ENCODE measurements at places on chromosomes 6 and 20.

DNA sequence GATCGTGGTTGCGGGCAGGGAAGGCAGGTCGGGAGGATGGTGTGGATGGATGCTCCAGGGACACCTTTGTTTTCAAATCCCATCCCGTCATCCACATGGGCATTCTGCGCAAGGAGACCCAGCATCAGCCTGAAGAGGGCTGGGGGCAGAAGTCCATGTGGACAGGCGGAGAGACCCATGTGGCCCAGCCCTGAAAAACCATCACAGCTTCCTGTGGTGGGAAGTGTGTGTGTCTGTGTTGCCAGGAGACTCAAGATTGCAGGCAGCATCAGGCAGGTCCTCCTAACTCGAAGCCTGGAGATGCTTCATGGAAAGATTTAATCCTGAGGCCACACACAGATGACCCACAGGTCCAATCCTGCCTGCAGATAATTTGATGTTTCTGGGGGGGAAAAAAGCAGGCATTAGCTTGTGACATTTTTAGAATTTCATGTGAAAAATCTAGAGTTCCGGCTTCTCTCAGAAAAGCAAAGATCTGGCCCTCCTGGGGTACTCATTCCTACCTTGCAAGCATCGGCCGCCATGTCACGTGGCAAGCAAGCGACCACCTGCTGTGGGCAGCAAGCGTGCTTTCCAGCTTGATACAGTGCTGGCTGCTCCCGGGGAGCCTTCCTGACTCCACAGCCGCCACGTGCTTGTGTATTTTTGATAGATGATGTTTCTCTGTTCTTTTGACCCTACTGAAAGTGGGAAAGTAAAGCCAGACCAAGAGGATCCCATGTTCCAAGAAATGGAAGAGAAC lies 25.8 kb downstream of the BCAS4 start:
- no peak for DNase-seq

- DNase-seq: no peak
Observed at GRCh38 chr20:44979090-44979621, 12.8 kb downstream of the STK4 start.

GRCh38 chr6:112225691-112226090 lies 28.7 kb downstream of the LAMA4 start:
- DNase-seq: no peak

GRCh38 chr20:33130568-33131061 lies 37.3 kb upstream of the BPIFA2 start:
- DNase-seq: no peak

GRCh38 chr6:156448579-156448978 lies 328.6 kb upstream of the ARID1B start:
- no peak for DNase-seq

GRCh38 chr20:37301558-37301957 lies 12.1 kb downstream of the MANBAL start:
- no peak for DNase-seq

GRCh38 chr20:23251779-23252178 lies 98.8 kb upstream of the NXT1 start:
- no peak for DNase-seq
